Stimulated activated CD8-positive, alpha-beta memory T cell treated with anti-CD3 and anti-CD28 coated beads, Interleukin-2, amount 100 ng/mL, for 1 hour (primary cell): ENCODE measurements at places on chromosomes 7 and 10.

- no peak for DNase-seq
Observed at GRCh38 chr7:78329001-78329655, 530.6 kb downstream of the PHTF2 start.

- no peak for DNase-seq
Observed at GRCh38 chr10:15084502-15084922, 4.1 kb downstream of the ACBD7 start.

GRCh38 chr10:50404021-50404773 lies 152.9 kb upstream of the ASAH2 start:
- DNase-seq: no peak

DNA sequence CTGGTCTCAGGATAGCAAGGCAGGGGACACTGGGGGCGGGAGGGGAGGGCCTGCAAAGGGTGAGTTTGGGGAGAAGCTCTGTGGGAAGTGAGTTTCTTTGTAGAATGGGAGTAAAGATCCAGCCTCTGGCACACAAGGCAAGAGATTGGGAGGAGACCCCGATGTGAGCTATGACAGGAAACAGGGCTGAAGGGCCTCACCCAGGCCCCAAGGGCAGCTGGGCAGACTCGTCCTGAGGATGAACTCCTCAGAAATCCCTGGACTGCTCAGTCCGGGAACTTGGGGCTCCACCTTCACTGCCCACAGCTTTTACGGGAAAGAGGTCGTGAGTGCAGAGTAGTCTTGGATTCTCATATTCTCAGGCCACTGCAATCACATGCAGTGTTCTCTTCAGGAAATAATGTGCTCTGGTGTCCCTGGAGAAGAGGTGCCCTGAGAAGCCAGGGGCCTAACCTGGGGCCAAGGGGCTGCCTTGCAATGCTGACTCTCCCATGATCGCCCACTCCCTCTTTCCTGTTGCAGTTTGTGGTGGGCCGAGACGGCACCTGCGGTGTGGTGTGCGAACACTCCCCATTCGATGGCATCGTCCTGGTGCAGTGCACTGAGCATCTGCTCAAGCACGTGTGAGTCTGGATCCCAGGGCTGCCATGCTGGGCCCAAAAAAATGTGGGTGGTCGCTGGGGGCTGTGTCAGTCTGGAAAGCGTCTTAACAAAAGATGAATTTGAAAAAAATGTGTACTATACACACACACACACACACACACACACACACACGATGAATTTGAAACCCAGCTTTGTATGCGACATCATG lies 31.3 kb upstream of the C10orf53 start:
- no peak for DNase-seq

DNA sequence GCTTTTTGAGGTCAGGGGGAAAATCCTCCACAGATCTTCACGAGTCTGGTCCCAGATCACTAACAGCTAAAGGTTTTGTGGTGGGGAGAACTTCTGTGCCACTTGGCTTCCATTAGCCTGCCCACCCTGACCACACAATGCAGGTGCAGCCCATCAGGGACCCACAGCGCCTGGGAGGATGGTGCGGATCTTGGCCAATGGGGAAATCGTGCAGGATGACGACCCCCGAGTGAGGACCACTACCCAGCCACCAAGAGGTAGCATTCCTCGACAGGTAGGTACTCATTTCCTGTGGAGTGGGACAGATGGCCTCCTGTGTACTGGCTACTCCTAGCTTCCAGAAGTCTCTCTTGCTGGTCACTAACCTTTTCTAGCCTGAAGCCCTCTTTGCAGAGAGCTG lies 1.5 kb downstream of the FAM241B start:
- no peak for DNase-seq

DNA sequence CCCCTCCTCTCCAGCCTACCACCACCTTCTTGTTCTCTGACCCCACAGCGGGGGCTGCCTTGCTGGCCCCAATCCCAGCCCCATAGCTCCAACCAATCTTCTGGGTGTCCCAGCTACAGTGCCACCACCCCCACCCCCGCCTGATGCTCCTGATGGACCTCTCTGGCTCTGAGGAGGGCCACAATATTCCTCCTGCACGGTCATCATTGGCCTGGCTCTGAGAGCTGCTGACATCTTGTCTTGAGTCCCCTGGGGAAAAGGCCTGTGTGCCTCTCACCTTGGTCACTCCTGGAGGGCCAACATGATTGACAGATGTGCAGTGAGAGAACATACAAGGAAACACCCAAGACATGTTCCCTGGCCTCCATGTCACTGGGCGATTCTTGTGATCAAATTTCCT lies 7.6 kb downstream of the GDF2 start:
- DNase-seq: no peak

DNA sequence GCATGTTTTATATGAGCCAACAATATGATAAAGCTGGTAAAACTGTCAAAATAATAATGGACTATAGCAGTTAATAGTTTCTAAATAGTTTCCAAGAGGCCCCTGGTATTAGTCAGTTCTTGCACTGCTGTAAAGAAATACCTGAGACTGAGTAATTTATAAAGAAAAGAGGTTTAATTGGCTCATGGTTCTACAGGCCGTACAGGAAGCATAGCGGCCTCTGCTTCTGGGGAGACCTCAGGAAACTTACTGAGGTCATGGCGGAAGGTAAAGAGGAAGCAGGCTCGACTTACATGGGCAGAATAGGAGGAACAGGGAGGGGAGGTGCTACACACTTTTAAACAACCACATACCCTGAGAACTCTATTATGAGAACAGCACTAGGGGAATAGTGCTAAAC lies 104.6 kb downstream of the PPP1R9A start:
- no peak for DNase-seq

GRCh38 chr7:98913026-98913425 lies 34.7 kb downstream of the TRRAP start:
- no peak for DNase-seq

DNA sequence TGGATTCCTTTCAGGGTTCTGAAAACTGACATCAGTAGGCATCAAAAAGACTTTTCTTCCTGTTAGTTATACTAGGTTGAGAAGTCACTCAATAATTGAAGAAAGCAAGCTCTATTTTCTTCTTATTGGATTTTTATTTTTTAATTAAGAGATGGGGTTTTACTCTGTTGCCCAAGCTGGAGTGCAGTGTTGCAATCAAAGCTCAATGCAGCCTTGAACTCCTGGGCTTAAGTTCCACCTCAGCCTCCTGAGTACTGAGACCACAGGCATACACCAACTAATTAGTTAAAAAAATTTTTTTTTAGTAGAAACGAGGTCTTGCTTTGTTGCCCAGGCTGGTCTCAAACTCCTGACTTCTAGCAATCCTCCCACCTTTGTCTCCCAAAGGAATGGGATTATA lies 28.0 kb downstream of the PIP4K2A start:
- no peak for DNase-seq

GRCh38 chr7:38916396-38916795 lies 7.4 kb upstream of the VPS41 start:
- DNase-seq: no peak

DNA sequence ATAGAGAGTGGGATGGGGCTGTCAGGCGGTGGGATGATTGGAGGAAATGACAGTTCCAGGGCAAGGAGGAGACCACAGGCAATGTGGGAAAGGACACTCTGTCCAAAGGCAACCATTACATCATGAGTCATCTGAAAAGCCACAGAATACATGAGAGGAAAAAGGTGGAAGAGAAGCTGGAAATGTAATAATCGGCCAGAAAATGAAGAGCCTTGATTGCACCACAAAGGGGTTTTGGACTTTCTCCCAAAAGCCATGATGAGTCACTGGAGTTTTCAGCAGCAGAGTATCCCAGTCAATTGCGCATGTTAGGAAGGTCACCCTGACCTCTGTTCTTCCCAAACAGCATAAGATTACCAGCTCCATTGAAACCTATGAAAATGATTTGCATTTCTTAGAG lies 222.0 kb downstream of the LHFPL3 start:
- no peak for DNase-seq

DNA sequence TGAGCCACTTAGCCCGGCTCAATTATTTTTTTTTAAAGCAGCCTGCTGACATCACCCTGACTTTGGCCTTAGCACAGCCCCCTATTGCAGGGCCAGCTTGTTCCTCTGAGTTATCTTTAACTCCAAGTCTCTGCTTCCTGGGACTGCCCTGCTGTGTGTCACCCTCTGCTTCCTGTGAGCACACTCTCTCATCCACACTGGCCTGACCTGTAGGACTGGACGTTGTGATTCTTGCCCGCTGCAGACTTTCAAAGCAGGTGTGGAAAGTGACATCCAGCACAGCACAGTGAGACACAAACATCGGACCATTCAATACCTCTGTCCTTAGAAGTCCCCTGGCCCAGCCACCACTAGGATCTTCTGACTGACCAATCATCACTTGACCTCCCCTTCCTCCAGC lies 26.4 kb upstream of the HSPA12A start:
- no peak for DNase-seq
